Vagina (tissue), 2 donors: ENCODE measurements at places on chromosomes 12 and 14.

DNA sequence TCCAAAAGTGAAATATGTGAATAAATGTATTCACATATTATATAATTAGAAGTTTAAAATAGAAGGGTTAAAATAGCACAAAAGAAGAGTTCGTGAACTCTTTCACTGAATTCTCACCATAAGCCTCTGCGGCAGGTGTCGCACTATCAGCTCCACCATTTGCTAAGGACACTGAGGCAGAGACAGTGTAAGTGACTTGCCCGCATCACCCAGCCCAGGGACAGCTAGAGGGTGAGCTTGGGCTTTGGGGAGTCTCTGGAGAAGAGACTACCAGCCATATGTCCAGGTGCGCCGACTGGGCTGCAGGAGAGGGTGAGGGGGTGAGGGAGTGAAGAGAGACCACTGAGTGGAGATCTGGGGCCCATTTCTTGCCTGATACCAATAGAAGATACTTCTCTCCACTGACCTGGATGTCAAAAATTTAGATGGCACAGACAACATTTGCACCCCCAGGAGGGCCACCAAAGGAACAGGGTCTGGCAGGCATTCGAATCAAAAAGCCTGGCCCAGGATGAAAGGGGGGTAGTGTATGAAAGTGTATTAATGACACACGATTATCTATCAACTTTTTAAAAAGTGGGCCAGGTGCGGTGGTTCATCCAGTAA lies 28.5 kb downstream of the FAIM2 start:
- DNase-seq = no peak

DNA sequence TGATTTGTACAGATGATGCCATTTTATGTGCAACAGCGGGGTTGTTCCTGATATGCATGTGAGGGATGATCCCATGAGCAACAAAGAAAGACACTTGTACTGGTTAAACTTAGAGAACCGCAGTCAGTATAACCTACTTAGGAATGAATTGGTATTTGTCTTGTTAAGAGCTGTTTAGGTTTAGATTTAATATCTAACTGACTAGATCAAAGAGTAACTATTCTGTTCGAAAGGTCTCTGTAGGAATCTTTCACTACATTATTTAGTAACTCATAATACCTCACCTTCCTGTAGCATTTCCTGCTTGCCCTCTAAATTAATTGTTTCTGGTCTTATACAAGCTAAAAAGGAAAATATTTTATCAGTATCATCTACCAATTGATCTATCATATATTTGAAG lies 350.4 kb downstream of the TRHDE start:
- no peak for DNase-seq

- DNase-seq = no peak
These were observed 26.3 kb upstream of the MLXIP start for GRCh38 chr12:122052285-122052684.

GRCh38 chr12:108491256-108491655 lies 23.8 kb upstream of the FICD start:
- DNase-seq = no peak

DNA sequence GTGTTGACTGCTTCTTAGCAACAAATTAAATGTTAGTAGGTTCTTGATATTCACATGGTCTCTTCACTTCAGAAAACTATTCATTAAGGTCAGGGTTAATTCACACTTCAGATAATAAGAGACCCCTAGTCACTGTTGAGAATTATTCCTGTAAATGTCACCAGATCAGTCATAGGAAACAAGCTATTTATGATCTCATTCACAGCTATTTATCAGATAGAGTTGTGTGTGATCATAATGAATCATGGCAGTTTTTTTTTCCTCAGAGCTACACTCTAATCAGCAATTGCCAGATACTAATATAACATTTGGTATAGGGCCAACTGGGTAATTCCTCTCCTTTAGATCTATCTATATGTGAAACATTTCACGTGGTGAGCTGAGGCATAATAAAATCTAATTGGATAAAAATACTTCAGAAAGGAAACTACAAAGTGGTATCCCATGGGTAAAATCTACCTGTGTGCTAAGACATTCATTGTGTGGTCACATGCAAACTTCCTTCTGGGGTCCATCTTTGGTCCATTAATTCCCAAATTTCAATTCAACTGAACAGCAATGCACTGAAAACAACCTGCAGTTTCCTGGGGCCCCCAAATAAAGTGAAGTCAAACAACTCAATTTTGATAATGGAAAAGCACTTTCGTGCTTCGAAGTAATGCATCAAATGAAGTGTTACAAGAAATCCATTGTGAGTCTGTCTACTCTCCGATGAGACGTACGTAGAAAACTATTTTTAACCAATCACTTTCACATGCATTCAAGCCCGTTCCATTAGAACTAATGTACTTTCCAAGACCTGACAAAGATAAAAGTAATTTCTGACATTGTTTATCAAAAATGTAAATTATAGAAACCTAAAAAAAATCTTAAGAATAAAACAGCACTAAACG lies 197.0 kb downstream of the ACSS3 start:
- DNase-seq = no peak

- DNase-seq = no peak
These were observed 143.6 kb downstream of the CPNE8 start for GRCh38 chr12:38761636-38762342.

DNA sequence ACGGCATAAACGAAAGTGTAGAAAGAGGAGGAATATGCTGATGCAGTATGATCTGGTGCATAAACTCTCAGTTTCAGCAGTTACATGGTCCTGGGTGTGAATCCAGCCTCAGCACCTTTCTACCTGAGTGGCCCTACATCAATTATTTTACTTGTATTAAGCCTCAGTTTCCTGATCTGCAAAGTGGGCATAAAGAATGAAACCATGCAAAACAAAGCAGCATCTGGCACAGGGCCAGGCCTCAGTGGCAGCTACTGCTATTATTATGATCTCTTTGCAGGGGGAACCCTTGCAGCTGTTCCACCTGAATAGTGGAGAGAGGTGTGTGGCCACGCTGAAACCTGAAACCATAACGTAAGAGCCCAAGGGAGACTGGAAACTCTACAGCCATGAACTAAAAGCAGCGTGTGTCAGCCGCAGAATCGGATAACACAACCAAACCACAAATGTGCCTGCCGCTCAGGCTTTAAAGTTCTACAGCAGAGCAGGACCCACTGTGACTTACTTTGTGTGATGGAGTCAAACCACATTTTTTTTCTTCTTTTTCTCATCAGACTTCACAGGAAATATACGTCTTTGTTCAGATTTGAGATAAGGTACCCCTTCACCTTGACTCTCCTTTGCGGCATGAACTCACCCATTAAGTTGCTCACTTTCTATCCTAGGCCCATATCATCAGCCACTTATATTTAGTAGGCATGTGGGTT lies 29.2 kb upstream of the FOS start:
- no peak for DNase-seq

- no peak for DNase-seq
These were observed 10.3 kb downstream of the TNS2 start for GRCh38 chr12:53060064-53060720.

GRCh38 chr14:52790011-52790755 lies 1.2 kb downstream of the GNPNAT1 start:
- DNase-seq = no peak

GRCh38 chr12:104638851-104639240 lies 182.1 kb downstream of the CHST11 start:
- no peak for DNase-seq

DNA sequence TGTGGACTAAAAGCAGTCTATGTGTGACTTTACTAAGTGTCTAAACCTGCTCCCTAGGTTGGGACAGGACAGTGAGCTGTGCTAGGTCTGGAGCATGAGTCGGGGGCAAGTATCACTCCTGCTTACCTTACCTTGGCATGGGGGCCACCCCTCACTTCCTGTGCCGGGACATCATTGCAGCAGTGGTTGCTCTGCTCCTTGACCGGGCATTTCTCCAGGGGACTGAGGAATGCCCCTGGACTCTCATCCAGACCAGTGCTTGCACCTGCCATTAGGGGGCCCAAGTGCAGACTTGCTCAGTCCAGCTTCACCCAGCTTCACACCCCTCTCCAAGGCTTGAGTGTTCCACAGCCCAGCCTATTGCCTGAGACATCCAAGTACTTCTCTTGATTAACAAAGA lies 84.7 kb upstream of the NELL2 start:
- no peak for DNase-seq

GRCh38 chr12:92370828-92371227 lies 225.2 kb upstream of the BTG1 start:
- no peak for DNase-seq

DNA sequence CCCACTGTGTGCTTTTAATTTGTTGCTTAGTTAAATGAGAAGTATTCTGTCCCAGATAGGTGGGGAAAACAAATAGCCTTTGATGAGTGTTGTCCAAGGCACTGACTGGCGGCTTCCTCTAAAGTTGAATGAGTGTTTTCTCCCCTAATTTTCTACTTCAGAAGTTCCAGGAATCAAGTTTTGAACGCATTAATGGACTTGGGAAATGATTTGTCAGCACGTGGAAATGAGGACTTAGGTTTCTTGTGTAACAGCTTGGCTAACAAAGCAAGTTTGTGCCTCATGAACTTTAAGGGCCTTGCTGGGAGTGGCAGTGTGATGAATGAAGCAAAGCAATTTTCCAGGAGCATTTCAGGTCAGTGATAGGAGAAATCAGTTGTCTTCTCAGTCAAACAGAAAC lies 56.9 kb downstream of the LIN52 start:
- DNase-seq = no peak

DNA sequence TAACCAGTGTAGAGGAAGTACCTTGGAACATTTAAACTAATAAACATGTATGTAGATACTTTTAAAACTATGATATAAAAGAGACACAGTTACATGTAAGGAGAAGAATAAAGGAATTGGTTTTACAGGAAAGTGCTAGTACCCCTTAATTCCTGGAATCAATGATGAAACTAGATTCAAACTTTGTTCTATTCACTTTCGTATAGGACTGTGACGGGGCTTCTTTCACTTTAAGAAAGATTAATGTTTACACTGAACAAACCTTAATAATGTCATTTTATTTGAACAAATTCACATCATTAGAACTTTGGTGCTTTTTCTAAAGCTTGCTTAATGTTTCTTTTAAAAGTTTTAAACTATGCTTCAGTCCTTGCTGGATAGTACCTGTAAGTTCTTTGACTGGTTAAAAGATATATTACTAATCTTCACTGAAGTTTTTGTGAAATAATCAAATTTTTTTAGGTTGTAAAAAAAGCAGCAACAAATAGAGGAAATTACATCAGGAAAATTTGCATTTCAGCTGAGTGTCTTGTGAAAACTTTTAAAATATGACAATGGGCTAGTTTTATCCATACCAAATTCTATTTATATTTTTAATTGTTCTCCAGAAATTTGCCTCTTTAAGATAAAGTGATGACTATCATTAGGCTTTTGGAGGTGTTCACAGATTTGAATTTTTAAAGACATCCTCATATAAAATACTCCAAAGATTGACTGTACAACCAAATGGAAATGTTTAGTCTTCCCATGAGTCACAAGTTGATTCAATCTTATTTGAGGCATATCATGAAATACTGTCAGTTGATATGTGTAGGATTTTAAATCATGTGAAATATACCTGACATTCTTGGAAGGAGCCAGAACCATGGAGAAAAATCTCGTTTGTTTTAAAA lies 36.2 kb downstream of the PAPOLA start:
- no peak for DNase-seq

- DNase-seq = no peak
These were observed 152.6 kb upstream of the NOS1 start for GRCh38 chr12:117514016-117514415.

DNA sequence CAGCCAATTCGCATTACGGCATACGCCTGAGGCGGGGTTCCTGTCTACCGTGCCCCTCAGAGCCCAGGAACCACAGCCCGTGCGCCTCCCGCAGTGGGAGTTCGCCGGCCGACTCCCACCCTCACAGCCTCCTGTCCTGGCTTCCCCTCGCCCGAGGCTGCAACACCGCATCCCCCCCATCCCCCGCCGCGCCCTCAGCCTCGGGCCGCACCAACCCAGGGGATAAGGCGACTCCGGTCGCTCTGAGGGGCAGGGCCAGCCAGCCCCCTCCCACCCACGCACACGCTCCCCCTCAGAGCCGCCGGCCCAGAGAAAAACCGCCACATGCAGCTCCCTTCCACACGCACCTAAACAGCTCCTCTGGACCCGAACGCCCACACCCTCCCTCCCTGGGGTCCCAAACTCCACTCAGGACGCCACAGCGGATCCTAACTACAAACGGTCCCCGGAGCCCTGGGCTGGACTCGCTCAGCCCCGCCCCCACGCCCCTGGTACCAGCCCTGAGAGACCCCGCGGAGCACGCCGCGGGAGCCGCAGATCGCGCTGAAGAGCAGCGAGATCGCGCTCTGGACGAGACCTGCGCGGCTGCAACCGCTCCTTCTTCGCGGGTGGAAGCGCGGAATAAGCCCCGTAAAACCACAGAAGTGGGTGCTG lies at the start of gene C14orf39:
TSS of gene C14orf39 (minus strand) at position 466 of the 654 bp plus-strand sequence. CDS start 985 bp downstream, outside the sequence.
- DNase-seq = no peak

DNA sequence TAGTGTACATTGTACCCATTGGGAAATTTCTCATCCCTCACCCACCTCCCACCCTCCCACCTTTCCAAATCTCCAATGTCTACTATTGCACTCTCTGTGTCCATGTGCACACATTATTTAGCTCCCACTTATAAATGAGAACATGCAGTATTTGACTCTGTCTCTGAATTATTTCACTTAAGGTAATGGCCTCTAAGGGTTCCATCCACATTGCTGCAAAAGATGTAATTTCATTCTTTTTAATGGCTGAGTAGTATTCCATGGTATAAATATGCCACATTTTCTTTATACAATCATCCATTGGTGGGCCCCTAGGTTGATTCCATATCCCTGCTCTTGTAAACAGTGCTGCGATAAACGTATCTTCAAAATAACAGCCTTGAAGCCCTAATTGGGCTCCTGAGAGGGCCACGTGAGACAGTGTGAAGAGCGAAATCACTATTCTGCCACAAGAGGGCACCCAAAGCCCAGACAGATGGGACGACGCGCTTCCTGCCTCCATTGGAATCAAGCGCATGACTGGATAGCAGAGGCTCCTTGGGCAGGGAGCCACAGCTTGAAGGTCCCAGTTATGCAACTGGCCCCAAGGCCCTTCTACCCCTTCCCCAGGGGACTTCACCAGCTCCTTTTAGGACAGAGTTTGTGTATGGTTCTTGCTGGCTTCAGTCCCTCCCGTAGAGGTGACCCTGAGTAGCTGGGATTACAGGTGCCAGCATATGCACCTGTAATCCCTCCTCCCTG lies 21.3 kb upstream of the CD27 start:
- no peak for DNase-seq

- no peak for DNase-seq
These were observed 151.1 kb upstream of the RTL1 start for GRCh38 chr14:101054671-101055070.

DNA sequence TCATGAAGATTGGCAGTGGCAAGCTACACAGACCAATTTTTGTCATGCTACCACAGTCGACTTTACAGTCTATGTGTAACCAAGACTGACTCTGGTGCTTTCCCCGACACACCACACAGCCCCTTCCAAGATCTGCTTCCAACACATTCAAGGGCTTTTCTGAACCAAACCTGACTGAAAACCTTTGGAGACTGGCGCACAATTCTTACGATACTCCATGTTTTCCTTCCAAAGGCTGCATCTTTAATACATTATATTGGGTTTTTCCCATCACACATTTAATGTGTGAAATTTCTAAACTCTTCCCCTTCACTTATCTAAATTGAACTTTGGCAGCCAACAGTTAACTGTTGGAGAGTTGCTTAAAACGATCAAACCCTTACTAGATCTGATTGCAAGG lies 127.7 kb upstream of the SOX5 start:
- no peak for DNase-seq
